Fibroblast of skin of back (primary cell): ENCODE measurements at places on chromosomes 11 and 22.

DNA sequence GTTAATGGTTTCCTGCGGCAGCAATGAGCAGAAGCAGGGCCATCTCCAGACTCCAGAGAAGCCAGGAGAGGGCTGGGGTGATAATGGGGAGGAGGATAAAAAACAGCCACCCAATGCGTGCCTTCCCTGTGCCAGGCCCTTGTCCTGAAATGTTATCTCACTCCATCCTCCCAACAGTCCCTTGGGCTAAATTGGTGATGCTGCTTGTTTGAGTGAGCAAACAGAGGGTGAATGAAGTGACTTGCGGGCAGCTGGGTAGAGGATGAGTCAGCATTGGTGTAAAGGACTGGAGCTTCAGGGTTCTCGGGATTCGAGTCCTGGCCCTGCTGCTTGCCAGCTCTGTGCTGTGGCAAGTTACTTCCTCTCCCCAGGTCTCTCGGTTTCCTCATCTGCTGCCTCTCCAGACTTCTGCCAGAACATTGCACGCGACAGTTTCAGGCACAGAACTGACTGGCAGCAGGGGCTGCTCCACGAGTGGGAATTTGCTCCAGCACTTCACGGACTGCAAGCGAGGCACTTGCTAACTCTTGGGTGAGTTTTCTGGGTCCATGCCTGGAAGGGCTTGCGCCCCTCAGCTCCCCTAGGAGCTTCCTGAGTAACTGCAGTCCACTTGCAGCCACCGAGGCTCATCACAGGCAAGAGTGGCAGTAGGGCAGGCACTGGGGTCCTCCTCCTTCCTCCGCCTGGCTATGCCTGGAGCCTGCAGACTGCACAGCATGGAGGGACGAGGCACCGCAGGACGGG, at the start of gene P2RY6:
Gene P2RY6, plus strand, starts transcription at position 403 of the 744 bp plus-strand sequence. CDS start 24,181 bp downstream, outside the sequence.
- peak; percentile 64 for DNase-seq

- no peak for DNase-seq
Observed at GRCh38 chr11:3043315-3043871, 13.8 kb downstream of the CARS1 start.

GRCh38 chr11:115892016-115892415, 387.8 kb upstream of the CADM1 start:
- peak; percentile 67 for DNase-seq

- peak; percentile 38 for DNase-seq
Observed at GRCh38 chr11:10029386-10030121, 264.5 kb downstream of the SBF2 start.

- DNase-seq = peak; percentile 49
Observed at GRCh38 chr11:13135385-13136271, 126.5 kb downstream of the RASSF10 start.

- DNase-seq = peak; percentile 88
Observed at GRCh38 chr11:24238771-24239645, 257.8 kb upstream of the LUZP2 start.
